ENCODE measurements at places on chromosomes 13 and 19.

DNA sequence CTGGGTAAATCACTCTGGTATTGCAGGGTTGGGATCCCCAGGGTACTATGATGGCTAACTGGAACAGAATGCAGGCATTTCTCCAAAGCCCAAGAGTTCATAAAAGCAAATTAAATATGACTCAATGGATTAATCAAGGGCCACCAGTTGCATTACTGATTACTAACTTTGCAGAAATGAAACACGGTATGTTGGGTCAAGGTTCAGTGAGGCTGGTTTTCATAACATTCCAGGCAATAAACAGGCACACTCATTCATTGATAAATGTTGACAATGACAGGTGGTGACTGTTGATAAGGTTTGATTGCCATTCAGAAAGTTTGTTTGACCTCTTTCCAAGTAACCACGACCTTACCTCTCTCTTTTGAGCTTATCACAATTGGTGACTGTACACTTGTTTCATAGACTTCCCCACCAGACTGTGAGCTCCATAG, 506 bp upstream of the AP1M1 start:
- DNase-seq: no peak

DNA sequence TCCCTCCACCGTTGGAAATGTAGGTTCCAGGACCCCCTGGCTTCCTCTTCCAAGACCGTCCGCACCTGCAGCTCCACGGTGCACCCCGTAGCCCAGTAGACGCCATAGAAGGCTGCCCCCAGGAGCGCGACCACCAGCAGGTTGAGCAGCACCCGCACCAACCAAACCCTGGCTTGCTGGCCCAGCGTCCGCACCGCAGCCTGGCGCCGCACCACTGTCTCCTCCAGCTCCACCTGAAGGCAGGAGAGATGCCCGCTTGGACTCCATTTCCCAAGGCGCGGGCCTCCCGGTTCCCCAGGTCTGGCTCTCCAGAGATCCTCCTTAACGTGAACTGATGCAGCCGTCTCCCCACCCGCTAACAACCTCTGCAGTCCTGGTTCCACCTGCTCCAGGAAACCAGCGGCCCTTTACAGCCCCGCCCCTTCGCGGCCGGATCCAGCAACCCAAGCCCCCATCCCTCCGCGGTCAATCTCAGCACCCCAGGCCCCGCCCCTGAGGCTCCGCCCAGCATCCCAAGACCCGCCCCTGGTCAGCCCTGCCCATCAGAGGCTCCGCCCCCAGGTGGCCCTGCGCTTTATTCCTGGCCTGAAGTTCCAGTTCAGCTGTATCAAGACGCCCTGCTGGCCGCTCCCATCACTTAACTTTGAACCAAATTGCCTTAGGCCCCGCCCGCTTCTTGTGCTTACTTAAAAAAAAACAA, 5.0 kb upstream of the LENG1 start:
- no peak for DNase-seq

GRCh38 chr13:23730251-23730650, 158.9 kb downstream of the MIPEP start:
- no peak for DNase-seq

DNA sequence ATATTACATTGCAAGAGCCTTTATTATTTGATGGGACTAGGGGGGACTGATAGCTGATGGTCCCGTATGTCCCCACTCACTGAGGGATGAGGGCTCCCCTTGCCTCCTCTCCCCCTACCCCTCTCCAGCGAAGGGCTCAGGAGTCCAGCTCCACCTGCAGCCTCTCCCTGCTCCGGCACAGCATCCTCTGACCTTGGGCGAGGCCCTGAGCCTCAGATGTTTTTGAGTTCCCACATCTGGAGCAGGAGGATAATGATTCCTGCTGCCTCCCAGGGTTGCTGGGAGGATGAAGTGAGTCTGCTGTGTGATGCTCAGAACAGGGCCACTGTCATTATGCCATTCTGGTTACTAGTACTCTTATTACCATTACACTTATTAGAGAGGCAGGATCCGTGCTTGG, 15.0 kb downstream of the PAK4 start:
- DNase-seq: no peak

GRCh38 chr19:38679839-38680238, 32.4 kb downstream of the ACTN4 start:
- no peak for DNase-seq

- DNase-seq: no peak
Measured at GRCh38 chr13:64817691-64818090, 2412.4 kb downstream of the PCDH9 start.

DNA sequence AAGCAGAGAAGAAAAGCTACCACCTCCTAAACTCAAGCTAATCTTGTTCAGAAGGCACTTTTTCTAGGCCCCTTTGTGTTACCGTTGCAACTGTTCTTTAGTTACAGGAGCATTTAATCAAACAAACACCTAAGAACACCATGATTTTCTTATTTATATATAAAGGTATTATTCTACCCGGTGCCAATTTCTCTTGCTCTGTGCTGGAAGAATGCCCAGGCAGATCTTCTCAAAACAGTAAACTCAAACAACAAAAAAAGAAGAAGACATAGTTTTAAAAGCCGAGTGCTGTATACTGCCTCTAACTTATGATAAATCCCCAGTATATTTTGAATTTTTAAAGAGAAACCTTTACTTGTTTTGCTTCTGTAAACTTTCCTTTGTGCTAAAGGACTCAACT, 20.4 kb downstream of the SLC7A1 start:
- no peak for DNase-seq

- no peak for DNase-seq
Measured at GRCh38 chr13:62294244-62294643, 878.6 kb upstream of the PCDH20 start.

DNA sequence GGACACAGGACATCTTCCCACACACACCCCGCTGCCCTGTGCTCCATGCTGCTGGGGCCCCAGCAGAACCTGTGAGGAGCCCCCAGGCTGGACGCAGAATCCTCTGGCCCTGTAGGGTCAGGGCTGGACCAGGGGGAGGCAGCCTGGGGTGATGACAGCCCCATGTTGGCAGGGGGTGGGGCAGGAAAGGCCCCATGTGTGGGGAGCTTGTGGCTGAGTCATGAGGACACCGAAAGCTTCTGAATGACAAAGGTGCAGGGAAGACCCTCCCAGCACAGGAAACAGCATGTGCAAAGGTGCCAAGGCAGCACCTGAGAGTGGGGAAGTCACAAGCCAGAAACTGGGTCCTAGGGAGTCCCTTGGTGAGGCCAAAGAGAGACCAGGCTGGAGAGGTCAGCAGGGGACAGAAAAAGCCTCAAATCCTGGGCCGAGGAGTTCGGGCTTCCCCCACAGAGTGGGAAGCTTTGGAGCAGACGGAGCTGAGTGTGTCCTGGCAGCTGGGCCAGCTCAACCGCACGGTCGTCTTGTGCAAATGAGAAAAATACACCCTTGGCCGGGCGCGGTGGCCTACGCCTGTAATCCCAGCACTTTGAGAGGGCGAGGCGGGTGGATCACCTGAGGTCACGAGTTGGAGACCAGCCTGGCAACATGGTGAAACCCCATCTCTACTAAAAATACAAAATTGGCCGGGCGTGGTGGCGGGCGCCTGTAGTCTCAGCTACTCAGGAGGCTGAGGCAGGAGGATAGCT, 17.5 kb downstream of the ATP8B3 start:
- DNase-seq: no peak

- no peak for DNase-seq
Measured at GRCh38 chr13:57933606-57934005, 302.1 kb downstream of the PCDH17 start.

DNA sequence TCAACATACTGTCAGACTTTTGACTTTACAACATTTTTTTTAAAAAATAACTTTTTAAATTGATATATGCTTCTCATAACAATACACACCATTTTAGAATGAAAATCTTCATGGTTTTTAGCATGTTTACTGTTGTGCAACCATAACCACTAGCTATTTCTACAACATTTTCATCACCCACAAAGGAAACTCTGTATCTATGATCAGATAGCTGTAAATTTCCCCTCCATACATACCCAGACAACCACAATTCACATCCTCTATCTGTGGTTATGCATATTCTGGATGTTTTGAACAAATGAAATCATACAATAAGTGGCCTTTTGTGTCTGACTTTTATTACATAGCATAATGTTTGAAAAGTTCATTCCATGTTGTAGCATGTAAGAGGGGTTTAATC, 1666.0 kb downstream of the EFNB2 start:
- no peak for DNase-seq

GRCh38 chr13:42075517-42075916, 27.1 kb downstream of the DGKH start:
- DNase-seq: no peak

DNA sequence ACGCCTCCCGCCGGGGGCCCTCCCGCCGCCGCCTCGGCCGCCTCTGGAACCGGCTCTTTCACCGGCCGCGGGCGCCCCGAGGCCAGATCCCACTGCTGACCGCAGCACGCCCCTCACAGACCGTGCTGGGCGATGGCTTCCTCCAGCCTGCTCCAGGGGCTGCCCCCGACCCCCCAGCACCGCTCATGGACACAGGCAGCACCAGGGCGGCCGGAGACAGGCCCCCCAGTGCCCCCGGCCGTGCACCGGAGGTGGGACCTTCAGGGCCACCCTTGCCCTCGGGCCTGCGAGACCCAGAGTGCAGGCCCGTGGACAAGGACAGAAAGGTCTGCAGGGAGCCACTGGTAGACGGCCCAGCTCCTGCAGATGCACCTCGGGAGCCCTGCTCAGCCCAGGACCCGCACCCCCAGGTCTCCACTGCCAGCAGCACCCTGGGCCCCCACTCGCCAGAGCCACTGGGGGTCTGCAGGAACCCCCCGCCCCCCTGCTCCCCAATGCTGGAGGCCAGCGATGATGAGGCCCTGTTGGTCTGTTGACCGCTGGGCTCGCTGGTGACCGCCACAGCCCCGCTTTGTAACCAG, 13.0 kb downstream of the LRP3 start:
- DNase-seq: no peak

GRCh38 chr13:51557875-51558612, 26.2 kb upstream of the WDFY2 start:
- DNase-seq: no peak

- DNase-seq: no peak
Measured at GRCh38 chr13:23430664-23431063, 2.8 kb downstream of the SACS start.

DNA sequence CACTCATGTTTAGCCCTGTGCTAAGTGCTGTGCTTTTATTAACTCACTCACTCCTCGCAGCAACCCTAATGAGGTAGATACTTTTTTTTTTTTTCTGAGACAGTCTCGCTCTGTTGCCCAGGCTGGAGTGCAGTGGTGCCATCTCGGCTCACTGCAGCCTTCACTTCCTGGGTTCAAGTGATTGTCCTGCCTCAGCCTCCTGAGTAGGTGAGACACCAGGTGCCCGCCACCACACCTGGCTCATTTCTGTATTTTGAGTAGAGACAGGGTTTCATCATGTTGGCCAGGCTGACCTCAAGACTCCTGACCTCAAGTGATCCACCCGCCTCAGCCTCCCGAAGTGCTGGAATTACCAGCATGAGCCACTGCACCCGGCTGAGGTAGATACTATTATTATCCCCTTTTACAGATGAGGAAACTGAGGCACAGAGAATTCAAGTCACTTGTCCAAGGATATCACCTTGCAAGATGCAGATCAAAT, 2.5 kb downstream of the ITPKC start:
- DNase-seq: no peak

DNA sequence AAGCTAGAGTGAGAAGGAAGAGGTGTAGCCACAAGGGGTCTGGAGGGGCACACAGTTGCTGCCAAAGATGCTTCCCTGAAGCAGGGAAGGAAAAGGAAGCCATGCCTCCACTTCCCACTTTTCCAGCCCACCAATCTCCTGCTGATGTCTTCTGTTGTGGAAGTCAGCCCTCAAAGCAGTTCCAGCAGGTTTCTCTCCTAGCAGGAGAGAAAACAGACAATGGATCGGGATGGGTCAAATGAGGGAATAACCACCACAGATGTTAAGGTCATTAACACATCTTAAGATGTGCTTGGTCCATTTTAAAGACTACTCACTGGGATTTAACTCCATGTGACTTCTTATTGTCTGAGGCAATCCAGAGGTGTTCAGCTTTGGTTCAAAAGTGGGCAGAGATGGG, 284.1 kb upstream of the SOX21 start:
- no peak for DNase-seq

- DNase-seq: no peak
Measured at GRCh38 chr19:51664997-51665396, 18.4 kb upstream of the SIGLEC14 start.

- no peak for DNase-seq
Measured at GRCh38 chr19:35642312-35642711, 767 bp downstream of the ETV2 start.

GRCh38 chr13:44903574-44903985, 85.7 kb downstream of the NUFIP1 start:
- no peak for DNase-seq

DNA sequence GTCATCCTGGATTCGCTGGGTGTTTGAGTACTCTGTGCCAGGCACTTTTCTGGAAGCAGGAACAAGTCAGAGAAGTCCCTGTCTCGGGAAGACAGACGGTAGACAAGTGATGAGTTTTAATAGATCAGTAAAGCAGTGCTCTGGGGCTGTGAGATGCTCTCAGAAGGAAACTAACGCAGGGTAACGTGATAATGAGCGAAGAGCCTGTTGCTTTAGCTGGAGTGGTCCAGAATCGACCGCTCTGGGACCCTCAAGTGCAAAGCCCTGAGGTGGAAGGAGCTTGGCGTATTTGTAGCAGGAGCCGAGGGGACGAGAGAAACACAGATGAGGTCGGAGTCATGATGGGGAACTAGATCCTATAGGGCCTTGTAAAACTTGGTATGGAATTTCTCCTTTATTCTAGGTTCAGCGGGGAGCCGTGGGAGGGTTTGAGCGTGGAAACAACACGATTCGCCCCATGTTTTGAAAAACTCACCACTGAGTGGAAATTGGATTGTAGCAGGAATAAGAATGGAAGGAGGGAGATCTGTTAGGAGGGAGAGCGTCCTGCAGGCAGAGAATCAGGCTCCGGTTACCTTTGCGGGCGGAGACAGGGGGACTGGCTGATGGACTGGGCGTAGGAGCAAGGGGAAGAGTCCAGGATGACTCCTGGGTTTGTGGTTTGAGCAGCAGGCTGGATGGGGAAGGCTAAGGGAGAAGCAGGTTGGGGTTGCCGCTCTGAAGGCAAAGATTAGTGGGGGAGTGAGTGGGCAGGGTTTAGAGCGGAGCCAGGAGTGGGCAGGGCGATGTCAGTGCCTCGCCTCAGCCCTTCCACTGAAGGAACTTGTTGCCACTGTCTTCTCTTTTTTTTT, 763 bp downstream of the POLD1 start:
- peak; percentile 24 for DNase-seq

DNA sequence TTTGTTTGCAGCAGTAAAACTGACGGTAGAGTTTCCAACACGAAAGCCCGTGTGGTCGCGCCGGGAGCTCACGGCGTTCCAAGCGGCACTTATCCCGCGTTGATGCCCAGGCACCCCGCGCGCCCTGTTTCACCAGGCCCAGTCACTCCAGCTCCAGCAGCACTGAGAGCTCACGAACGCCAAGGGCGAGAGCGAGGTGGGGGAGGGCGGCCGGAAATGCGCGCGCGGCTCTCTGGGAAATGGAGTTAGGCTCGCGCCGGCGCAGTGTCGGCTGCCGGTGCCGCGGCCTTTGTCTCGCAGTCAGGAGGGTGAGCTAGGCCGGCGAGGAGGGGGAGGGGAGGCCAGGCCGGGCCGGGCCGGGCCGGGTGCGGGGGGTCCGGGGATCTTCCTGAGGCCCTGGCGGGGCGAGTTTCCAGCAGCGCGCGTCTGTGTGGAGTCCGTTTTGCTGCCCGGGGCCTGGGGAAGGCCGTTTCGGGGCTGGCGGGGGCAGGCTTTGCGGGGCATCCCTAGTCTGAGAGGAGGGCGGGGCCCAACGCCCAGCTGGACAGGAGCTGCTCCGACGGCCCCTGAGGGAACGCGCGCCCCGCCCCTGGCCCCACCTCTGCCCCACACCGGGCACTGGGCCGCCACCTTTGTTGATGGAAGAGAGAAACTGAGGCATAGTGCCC, at the start of gene ZNF135:
TSS of gene ZNF135 (plus strand) at position 280 of the 668 bp plus-strand sequence. CDS start 721 bp downstream, outside the sequence.
- peak; percentile 84 for DNase-seq

Measured in DMS79 (cell line).